ENCODE measurements at places on chromosomes 5 and 9. TPM values are rescaled to one million over a fixed set of nuclear protein-coding genes. Genes with fewer than 3 reads are reported as not detected.

The C5orf58 gene
- total RNA-seq, result not detected

The HSD17B3 gene
- total RNA-seq, result not detected

The TCF7 gene
- total RNA-seq, result 58.8 TPM

- DNase-seq, result no peak
Measured at GRCh38 chr9:5644501-5644900, 15.6 kb downstream of the RIC1 start.

DNA sequence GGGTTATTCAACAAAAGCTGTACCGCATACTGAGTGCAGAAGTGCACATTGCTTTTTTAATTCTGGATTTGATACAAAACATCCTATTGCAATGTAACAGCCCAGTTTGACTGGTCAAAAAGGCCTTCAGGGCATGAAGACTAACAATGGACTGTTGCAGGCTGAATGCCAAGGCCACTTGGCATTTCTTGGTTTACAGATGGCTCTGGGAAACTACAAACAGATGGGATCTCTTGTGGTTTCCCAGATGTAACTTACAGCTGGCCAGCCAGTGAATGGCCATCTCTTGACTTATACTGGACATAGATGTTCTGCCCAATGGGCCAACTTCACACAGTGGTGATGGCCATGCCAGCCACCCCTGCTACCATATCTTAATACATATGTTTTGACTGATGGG is 36.8 kb downstream of the UGT3A2 start:
- DNase-seq, result no peak

GRCh38 chr9:5563417-5563815 is 53.1 kb downstream of the PDCD1LG2 start:
- no peak for DNase-seq

GRCh38 chr5:135320718-135321484 is 78.1 kb downstream of the MACROH2A1 start:
- DNase-seq, result no peak

GRCh38 chr5:111781200-111781599 is 24.2 kb upstream of the NREP start:
- DNase-seq, result no peak

Data from B cell (primary cell).